ENCODE measurements at places on chromosomes 1 and 21. TPM values are rescaled to one million over a fixed set of nuclear protein-coding genes. Genes with fewer than 3 reads are reported as not detected.

FAM167B gene
- under 0.01 TPM for total RNA-seq

DNA sequence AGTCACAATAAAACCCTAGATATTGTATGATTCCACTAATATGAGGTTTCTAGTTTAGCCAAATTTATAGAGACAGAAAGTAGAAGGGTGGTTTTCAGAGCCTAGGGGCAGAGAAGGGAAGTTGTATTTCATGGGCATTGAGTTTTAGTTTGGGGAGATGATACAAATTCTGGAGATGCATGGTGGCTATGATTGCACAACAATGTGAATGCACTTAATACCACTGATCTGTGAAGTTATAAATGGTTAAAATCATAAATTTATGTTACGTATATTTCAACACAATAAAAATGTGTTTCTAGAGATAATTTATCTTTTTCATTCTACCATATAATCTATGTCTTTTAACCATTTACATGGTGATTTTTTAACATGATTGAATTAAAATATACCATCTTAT, 779.3 kb upstream of the BRINP3 start:
- no peak for DNase-seq

DNA sequence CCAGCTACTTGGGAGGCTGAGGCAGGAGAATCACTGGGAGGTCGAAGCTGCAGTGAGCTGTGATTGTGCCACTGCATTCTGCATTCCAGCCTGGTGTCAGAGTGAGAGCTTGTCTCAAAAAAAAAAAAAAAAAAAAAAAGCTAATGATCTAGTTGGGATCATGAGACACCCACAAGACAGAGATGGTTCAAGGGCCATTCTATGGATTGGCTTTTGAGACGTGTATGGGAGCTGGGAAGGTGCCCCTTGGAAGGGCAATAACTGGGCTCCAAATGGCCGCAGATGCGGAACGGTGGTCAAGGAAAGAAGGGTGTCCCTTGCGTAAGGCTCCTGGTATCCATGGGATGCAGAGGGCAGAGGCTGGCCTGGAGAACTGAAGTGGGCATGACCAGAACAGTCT, 6.8 kb upstream of the ADAM15 start:
- DNase-seq = no peak

GRCh38 chr1:45507893-45508292, 7.8 kb downstream of the MMACHC start:
- no peak for DNase-seq
